ENCODE measurements at places on chromosomes 3 and 15. TPM values are rescaled to one million over a fixed set of nuclear protein-coding genes. Genes with fewer than 3 reads are reported as not detected.

The CFAP20DC gene
- 1.5 TPM for total RNA-seq

The AHSG gene
- not detected for total RNA-seq

The P3H2 gene
- total RNA-seq, result not detected

The ARGFX gene
- not detected for total RNA-seq

The CRTC3 gene
- 27.1 TPM for total RNA-seq

The KCNH8 gene
- not detected for total RNA-seq

The GALK2 gene
- total RNA-seq, result 26.8 TPM

The GRAMD2A gene
- not detected for total RNA-seq

The CNTN3 gene
- total RNA-seq, result not detected

The ITGB5 gene
- 0.41 TPM for total RNA-seq

The IQCB1 gene
- total RNA-seq, result 45.4 TPM

The CCR2 gene
- 0.81 TPM for total RNA-seq

The ZNF654 gene
- total RNA-seq, result 20.2 TPM

The ISL2 gene
- total RNA-seq, result not detected

The NR2E3 gene
- not detected for total RNA-seq

The MYL3 gene
- total RNA-seq, result not detected

The AGBL1 gene
- not detected for total RNA-seq

The PLA2G4D gene
- not detected for total RNA-seq

Measured in activated CD8-positive, alpha-beta T cell treated with anti-CD3 and anti-CD28 coated beads for 36 hours (primary cell).